ENCODE measurements at places on chromosomes 7 and 10. TPM values are rescaled to one million over a fixed set of nuclear protein-coding genes. Genes with fewer than 3 reads are reported as not detected.

The INSIG1 gene
- 57.3 TPM for total RNA-seq

DNA sequence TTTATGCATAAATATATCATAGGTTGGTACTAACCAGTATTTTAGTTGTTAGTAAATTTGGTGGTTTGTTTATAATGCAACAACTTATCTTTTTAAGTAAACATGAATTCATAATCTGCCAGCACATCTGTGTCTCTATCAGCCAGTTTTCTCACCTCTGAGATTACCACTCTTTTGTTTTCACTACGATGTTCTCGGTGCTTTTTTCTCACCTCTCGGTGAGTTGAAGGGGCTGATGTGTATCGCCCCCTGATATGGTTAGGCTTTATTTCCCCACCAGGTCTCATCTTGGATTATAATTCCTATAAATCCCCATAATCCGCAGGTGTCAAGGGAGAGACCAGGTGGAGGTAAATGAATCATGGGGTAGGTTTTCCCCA lies 114.1 kb downstream of the CAMK1D start:
- DNase-seq: no peak

DNA sequence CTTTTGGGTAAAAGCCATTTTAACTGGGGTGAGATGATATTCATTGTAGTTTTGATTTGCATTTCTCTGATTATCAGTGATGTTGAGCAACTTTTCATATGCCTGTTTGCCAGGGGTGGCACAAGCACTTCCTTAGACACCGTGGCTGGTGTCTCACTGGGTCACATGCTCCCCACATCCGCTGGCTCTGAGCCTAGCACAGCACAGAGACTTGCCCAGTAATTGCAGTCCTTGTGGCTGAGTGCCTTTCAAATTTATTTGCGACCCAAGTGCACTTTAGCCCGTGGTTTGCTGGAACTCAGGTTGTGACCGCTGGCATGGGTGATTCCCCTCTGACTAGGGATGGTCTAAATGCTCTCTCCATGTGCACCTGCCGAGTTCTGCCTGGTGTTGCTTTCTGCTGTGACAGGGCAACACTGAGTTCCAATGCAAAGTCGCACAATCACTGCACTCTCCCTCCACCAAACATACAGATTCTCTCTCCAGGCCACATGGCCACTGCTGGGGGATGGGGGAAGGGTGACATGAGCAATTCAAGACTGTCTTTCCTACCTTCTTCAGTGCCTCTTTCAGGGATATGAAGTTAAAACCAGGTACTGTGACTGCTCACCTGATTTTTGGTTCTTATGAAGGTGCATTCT lies 66.5 kb downstream of the ZNF277 start:
- DNase-seq: no peak

The PTN gene
- total RNA-seq: 0.23 TPM

The CLDN4 gene
- total RNA-seq: 0.08 TPM

DNA sequence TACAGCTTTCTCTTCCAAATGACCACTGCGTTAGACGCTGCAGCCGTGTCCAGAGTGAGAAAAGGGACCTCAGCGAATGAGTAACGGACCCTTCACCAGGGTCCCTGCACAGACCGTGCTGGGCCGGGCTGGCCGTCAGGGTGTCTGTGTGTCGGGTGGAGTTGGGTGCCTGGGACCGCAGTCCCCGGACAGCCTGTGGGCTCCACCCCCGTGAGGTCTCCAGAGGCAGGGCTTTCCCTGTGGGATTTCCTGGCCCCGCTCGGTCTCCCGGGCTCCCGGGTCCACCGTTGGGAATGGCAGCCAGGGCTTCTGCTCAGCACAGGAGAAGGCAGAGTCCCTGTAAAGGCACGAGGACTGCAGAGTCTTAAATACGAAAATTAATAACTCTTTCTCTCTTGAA lies 509.7 kb downstream of the TCERG1L start:
- DNase-seq: no peak

GRCh38 chr10:73244866-73245477 lies 2.1 kb downstream of the DNAJC9 start:
- no peak for DNase-seq

- DNase-seq: no peak
These were observed 674.8 kb upstream of the C7orf33 start for GRCh38 chr7:147915781-147916180.
